ENCODE measurements at places on chromosomes 2 and 18.

GRCh38 chr18:32669549-32670165 lies 103.2 kb downstream of the KLHL14 start:
- DNase-seq: no peak

- no peak for DNase-seq
Measured at GRCh38 chr2:31476511-31477180, 62.1 kb upstream of the XDH start.

GRCh38 chr18:44853430-44853829 lies 172.7 kb downstream of the SETBP1 start:
- DNase-seq: no peak

GRCh38 chr18:3723554-3723953 lies 273.6 kb downstream of the TGIF1 start:
- no peak for DNase-seq

DNA sequence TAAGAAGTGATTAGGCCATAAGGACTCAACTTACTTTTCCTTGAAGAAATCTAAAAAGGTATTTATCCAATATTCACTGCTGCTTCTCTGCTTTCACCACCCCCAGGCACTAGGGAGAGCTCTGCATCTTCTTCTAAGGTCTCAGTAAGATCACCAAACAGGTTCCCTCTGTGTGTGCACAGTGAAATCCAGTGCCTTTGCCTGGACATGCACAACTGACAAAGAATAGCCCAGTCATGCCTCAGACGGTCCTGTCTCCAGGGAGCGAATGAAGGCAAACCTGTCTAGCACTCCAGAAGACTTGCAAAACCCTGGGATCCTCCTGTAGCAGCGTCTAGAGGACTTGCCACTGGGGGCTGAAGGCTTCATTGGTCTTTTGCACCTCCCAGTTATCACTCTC lies 344.5 kb upstream of the LRATD1 start:
- no peak for DNase-seq

GRCh38 chr2:66897691-66898150 lies 462.8 kb downstream of the MEIS1 start:
- DNase-seq: no peak

DNA sequence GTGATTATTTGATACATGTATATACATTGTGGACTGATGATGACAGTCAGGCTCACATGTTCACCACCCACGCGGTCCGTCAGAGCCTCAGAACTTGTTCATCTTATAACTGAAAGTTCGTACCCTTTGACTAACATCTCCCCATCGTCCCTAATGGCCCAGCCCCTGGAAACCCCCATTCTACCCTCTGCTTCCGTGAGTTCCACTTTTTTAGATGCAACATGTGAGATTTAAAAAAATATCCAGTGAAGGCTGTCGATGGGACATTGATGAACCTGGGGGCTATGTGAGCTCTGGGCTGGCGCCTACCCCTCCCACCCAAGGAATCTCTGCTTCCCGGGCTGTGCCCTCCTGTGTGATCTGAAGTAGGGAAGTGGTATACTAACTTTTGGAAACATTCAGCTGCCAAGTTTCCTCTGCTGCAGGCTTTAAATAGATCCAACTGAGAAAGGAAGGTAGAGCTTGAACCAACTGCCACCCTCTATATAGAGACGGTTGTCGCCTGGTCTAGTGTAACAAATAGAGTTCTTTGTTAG lies 163.8 kb downstream of the FAM210A start:
- peak; percentile 91 for DNase-seq

DNA sequence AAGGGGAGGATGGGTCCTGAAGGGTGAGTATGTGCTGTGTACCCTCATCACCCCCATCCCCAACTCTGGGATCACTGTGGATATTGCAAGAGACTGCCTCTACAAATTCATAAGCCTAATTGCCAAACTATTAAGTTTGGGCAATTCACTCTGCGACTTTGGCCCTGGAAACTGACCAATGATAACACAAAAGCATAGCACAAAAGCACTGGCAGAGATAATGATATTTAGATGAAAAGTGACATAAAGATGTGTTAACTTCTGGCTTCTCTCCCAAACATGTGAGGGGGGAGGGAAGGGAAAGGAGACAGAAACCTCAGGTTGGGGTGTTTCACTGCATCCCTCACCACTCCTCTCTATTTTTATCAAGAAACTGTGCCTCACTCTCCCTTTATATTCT lies 150.3 kb downstream of the SATB2 start:
- DNase-seq: no peak

DNA sequence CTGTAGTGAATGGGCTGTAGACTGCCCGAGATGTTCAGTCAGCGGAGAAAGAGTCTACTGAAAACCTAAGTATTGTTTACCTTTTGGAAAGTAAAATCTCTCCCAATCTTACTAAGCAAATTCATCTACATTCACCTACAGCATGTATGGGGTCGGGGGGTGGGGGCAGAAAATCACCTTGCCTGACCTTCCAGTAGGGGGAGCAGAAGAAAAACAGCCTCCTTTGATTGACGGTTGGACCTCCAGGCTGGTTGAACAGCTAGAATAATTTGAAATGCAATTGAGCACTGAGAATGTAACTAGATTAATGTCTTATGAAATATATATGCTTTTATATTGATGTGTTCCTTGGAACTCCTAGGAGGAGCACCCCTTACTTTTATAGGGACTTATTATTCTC lies 10.0 kb downstream of the LRATD1 start:
- no peak for DNase-seq

- no peak for DNase-seq
Measured at GRCh38 chr2:239516286-239516953, 115.6 kb upstream of the HDAC4 start.

DNA sequence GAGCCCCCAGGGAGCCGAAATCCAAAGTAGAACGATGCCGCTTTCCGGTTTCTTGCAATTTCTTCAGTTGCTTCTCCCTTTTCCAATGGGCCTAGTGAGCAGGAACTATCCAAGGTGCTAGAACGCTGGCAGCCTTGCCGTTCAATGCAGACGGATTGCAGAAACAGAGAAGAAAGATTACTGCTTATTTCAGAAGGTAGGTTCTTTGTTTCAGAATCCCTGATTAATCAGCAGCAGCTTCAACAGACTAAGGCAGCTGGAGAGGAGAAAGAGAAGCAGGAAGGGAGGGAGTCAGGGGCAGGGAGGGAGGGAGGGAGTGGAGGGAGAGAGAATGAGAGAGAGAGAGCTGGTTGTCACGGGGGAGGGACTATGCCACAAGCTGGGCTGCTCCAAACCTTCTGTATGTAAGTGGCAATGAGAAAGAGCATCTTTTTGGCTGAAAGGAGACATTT lies 576 bp downstream of the NYAP2 start:
- peak; percentile 4 for DNase-seq

DNA sequence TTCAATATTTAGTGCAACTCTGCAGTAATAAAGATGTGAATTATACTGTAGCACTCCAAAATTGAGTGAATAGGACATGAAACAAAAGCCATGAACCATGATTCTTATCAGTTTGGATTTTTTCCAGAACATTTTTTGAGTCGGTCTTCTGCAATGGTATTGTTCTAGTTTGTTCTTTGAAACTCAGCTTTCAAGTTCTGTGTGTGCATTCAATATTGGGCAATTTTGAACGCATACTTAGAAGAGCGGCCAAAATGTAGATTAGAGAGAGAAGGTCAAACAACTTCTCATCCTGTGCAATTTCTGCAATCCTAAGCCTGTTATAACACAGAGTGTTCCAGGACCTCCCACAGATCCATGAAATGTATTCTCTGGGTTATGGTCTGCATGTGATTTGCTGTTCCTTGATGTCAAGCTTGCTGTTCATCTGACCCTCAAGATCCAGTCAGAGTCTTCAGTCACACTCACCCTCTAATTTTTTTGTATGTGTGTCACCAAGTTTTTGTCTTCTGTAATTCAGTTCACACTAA lies 48.3 kb downstream of the TSPYL6 start:
- no peak for DNase-seq

GRCh38 chr2:144999071-144999875 lies 479.4 kb upstream of the ZEB2 start:
- DNase-seq: no peak

GRCh38 chr2:1898461-1899395 lies 154.4 kb upstream of the PXDN start:
- no peak for DNase-seq

GRCh38 chr2:139218181-139218580 lies 438.0 kb upstream of the NXPH2 start:
- DNase-seq: no peak

GRCh38 chr2:120647487-120647886 lies 88.2 kb upstream of the GLI2 start:
- DNase-seq: no peak

- no peak for DNase-seq
Measured at GRCh38 chr2:11891028-11891427, 144.6 kb downstream of the LPIN1 start.

GRCh38 chr2:233976087-233976486 lies 58.9 kb downstream of the TRPM8 start:
- DNase-seq: no peak

- no peak for DNase-seq
Measured at GRCh38 chr2:30195016-30195415, 36.3 kb upstream of the LBH start.

GRCh38 chr2:185921048-185921756 lies 182.6 kb downstream of the FSIP2 start:
- no peak for DNase-seq

DNA sequence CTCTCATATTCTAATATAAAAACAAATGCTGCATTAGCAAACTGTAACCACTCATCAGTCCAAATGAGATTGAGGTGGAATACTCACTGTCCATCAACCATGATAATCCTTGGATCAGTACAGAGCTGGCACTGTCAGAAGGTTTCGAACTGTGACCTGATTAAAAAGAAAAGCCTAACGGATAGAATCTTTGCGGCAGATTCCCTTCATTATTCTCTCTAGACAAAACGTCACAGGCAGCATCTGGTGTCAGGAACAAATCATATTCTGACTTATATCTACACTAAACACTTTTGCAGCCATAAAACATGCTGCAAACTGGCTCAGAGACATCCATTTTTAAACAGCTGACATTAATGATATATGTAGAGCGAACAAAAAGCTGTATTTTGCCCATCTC lies 677.7 kb upstream of the NXPH2 start:
- DNase-seq: no peak

DNA sequence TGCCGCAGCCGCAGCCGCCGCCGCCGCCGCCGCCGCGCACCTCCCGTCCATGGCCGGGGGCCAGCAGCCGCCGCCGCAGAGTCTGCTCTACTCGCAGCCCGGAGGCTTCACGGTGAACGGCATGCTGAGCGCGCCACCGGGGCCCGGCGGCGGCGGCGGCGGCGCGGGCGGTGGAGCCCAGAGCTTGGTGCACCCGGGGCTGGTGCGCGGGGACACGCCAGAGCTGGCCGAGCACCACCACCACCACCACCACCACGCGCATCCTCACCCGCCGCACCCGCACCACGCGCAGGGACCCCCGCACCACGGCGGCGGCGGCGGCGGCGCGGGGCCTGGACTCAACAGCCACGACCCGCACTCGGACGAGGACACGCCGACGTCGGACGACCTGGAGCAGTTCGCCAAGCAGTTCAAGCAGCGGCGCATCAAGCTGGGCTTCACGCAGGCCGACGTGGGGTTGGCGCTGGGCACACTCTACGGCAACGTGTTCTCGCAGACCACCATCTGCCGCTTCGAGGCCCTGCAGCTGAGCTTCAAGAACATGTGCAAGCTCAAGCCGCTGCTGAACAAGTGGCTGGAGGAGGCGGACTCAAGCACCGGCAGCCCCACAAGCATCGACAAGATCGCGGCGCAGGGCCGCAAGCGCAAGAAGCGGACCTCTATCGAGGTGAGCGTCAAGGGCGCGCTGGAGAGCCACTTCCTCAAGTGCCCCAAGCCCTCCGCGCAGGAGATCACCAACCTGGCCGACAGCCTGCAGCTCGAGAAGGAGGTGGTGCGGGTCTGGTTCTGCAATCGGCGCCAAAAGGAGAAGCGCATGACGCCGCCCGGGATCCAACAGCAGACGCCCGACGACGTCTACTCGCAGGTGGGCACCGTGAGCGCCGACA lies 2.4 kb downstream of the POU3F3 start:
- DNase-seq: no peak

GRCh38 chr2:23486684-23487075 lies 101.7 kb downstream of the KLHL29 start:
- DNase-seq: no peak

DNA sequence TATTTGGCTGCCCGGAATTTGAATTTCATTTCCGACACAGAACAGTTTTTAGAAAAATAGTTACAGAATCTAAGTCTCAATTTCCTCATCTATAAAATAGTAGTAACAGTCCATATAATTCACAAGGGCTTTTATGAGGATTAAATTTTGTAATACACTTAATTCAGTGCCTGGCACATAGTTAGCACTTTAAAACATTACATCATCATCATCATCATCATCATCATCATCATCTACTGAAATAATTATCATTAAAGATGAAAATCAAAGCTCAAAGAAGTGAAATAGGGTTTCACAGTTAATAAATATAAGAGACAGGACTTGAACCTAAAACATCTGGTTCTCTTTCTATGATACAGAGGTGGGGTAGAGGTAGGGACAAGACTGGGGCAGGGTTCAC lies 13.2 kb downstream of the HEATR5B start:
- no peak for DNase-seq

DNA sequence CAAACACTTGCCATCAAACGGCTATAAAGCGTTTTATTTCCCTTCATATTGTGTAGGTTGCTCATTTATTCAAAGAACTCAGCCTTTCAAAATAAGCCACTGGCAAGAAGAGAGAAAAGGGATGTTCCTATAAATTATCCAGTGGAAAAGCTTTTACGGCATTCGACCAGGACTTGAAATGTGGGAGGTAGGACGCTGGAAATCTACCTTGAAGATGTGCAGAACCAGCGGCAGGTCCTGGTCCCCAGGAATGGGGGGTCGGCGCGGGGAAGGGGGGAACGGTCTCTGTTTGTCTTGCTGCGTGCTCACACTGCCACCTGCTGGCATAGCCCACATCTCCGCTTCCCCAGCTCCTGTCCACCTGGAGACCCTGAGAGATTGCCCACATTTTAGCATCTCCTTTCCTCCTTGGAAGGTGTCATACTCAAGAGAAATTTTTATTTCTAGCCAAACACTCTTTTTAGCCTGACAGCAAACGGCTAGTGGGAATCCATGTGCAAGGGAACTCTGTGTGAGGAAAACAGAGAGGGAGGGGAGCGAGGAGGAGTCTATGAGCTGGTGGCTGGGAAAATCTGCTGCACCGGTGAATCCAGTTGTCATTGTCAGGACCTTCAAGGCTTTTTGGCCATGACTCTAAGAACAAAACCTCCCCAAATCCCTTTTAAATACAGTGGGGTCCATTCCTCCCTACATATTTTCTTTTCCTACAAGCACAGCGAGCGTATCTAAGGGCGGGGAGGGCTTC lies 349.0 kb upstream of the PKDCC start:
- DNase-seq: peak; percentile 12

DNA sequence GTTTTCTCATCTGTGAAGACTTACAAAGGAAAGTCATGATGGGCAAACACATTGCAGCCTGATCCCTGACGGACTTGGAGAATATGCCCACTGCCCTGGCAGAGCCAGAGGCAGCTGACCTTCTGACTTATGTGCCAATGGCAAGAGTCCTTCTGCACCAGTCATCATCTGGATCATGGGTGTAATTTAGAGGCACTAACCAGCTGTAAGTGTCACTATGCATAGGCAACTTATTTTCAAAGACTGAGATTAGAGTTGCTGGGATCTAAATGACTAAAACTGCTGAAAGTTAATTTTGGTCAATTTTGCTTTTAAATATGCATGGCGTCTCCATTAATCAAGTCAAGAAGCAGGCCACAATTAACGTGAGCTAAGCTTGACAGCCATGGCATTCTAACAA lies 261.2 kb downstream of the BCL11A start:
- no peak for DNase-seq

All from stimulated activated CD4-positive, alpha-beta T cell treated with anti-CD3 and anti-CD28 coated beads, Interleukin-4, amount 100 ng/mL, for 24 hours (primary cell).